CD4-positive, alpha-beta T cell (primary cell): ENCODE measurements at places on chromosomes 4 and X.

DNA sequence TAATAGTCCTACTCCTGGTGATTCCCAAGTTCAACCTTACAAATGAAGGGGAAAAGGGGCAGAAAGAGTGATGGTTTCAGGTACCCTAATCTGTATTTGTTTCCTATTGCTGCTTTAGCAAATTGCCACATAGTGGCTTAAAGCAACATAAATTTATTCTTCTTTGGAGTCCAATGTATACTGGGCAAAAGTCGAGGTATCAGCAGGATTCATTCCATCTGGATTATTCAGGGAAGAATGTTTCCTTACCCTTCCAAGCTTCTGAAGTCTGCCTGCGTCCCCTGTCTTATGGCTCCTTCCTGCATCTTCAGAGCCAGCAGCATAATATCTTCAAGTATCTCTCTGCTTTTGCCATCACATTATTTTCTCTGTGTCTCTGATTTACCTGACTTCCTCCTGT is 10.3 kb upstream of the BST1 start:
- no peak for DNase-seq

DNA sequence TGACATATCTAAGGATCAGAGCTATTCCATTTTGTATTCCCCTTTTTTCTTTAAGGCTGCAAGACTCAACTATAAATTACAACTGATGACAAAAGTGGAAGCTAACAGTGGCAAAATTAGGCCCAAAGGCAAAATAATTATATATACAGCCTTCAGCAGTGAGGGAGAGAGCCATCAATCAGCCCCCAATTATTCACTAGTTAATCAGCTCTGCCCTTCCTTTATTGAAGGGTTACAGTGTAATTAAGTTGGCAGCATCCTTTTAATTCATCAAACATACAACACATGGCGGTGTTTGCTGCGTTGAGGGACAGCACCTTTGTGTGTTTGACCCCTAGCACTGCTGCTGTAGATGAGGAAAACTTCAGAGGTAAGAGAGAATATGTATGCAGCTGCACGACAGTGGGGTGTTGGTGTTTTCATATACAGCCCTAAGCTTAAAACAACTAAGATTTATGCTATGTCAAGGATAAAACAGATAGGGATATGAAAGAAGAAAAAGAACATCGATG is 973.9 kb upstream of the POU3F4 start:
- DNase-seq = no peak

DNA sequence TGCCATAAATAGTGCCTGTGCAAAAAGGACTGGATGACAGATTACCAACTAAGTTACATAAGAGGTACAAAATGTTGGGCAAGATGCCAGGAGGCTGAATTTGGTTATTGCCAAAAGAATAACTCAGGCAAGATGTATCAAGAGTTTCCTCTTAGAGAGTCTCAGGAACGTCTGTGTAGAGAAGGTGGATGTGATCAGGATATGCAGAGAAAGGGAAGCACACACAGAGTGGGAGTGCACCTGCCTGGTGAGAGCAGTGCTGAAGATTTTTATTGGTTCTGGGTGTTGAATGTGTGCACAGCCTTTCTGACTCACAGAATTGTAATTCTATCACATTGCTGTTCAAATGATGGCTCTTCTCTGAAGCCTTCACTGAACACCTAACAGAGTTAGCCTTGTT is 156.8 kb upstream of the HS3ST1 start:
- DNase-seq = no peak

- peak; percentile 57 for DNase-seq
Observed at GRCh38 chrX:45083314-45083713, 117.4 kb downstream of the DIPK2B start.

DNA sequence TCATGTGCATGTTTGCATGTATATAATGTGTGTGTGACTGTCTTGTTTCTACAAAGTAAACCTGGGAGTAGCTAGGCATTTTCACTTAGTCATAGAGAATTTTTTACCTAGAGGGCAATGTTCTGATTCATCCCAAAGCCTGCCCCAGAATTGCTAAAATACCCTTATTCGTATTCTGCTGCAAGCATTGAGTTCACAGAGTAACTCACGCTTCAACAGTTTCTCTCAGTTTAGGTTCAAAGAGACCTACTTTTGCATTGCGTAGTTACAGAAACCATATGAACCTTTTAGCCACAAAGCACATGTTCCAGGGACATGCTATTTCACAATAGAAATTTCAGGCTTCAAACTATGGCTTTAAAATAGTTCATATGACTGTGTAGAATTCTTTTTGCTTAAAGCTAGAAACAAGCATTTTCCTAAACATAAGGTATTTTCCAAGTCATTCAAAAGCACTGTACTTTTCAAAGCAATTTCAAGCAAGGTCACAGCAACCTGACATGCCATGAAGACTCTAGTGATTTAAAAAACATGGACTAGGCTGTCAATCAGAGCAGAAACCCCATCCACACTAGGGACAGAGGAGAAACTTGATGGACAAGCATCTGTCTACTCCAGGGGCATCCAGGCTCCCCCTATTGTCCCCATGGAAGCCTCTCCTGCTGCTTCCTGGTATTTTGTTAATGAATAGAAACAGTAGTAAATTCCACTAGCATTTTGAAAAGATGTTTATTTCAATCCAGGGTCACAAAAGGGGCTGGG is 81.5 kb upstream of the MAPK10 start:
- DNase-seq = no peak

GRCh38 chrX:117743469-117744251 is 372.9 kb downstream of the KLHL13 start:
- DNase-seq = no peak
